ENCODE measurements at places on chromosomes 11 and 22. TPM values are rescaled to one million over a fixed set of nuclear protein-coding genes. Genes with fewer than 3 reads are reported as not detected.

- ATAC-seq = no peak
These were observed 11.6 kb downstream of the NEAT1 start for GRCh38 chr11:65434057-65434666.

NOX4 gene
- 0.16 TPM for total RNA-seq

CELF1 gene
- total RNA-seq = 63.7 TPM

SHANK3 gene
- 5.9 TPM for total RNA-seq

DNA sequence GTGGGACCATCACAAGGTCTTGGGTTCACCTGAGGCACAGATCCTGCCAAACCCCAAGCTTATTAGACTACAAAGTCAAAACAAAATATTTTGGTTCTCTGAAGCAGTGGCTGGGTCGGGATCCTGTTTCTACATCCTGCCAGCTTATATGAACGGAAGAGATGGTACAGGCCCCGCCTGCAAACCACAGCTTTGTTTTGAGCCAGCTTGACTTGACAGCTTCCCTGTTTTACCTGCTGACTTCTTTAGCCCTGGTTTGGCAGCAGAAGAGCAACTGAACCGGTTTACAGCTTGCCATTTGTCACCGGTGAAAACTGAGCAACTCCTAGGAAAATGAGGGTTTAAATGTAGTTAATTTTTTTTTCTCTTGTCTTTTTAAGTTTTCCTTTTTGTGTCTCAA, 11.4 kb downstream of the PACS1 start:
- ATAC-seq = peak; percentile 90

CSRP3 gene
- not detected for total RNA-seq

SOX10 gene
- total RNA-seq = 0.44 TPM

PGGHG gene
- total RNA-seq = 2.4 TPM

- no peak for ATAC-seq
These were observed 17.9 kb downstream of the RBM4B start for GRCh38 chr11:66659763-66660162.

DNA sequence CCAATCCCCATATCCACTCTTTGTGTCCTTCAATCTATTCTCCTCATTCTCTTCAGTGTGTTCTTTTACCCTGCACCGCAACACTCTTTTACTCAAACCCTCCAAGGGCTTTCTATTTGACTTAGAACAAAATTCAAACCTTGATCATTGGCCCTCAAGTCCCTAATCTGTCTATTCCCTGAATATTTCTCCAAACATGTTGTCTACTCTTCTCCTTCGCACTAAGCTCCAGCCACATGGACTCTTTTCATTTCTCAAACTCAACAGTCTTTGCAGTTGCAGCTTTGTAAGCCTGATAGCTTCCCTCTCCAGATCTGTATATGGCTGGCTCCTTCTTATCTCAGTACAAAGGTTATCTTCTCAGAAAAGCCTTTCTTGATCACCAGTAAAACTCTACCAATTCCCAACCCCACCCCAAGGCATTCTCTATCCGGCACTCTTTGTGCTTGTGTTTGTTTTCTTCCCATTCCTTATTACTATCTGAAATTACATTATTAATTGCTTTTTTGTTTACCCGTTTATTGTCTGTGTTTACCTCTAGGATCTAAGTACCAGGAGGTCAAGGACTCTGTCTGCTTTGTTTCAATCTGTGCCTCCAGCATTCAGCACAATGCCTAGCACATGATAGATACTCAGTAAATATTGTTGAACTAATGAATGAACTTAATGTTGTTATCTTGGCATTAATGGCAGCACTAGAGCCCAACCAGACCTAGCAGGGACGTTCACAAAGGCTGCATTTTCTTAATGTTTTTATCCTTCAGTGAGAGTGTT, 147.4 kb downstream of the BBOX1 start:
- no peak for ATAC-seq

GRCh38 chr11:117872975-117873827, 3.3 kb downstream of the FXYD6 start:
- no peak for ATAC-seq

DNA sequence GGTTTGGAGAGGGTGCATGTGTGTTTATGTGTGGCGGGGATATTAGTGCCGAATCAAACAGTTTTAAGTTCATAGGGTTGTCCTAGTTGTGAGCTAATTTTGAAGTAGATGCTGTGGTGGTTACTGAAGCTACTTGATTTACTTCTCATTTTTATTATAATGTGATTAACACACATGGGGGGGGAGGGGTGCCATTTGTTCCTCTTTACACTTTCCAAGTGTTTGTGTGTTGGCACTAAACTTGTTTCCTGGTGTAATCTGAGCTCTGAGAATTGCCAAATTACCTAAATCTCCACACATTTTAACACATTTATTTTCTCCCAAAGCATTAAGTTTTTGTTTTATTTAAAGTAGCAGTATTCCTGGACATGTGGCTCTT, 60.1 kb downstream of the ZNRF3 start:
- no peak for ATAC-seq

DNA sequence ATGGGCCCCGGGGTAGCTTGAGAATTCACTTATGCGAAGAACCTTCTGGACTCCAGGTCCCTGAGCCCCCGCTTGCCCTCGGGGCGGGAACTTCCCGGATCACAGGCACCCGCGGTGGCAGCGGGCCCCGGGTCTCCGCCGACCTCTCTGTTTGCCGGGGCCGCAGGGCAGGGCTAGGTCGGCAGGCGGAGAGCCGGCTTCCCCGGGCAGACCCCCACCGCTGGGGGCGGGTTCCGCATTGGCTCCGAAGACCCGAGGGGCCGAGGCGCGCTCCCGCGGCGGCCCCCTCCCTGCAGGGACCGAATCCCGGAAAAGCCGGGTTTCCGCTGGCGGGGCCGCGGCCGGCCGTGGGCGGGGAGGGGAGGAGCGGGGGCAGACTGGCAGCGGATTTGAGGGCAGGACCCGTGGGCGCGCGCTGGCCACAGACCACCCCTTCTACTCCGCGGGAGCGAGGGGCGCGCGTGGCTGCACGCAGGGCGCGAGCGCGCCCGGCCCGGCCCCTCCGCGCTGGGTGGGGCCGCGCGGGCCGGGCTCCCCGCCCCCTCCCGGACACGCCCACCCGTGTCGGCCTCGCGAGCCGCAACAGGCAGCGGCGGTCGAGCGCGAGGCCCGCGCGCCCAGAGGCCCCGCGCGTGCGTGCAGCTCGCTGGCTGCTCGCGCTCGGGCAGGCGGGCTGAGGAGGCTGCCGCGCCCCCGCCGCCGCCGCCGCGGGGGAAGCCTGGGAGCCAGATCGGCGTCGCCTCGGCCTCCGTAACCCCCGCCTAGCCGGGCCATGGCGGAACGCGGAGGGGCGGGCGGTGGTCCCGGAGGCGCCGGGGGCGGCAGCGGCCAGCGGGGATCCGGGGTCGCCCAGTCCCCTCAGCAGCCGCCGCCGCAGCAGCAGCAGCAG, at the start of gene PACS1:
Gene PACS1, plus strand, starts transcription at position 558 of the 889 bp plus-strand sequence. Its CDS starts 215 bp downstream, at position 773.
- ATAC-seq = peak; percentile 81

DNA sequence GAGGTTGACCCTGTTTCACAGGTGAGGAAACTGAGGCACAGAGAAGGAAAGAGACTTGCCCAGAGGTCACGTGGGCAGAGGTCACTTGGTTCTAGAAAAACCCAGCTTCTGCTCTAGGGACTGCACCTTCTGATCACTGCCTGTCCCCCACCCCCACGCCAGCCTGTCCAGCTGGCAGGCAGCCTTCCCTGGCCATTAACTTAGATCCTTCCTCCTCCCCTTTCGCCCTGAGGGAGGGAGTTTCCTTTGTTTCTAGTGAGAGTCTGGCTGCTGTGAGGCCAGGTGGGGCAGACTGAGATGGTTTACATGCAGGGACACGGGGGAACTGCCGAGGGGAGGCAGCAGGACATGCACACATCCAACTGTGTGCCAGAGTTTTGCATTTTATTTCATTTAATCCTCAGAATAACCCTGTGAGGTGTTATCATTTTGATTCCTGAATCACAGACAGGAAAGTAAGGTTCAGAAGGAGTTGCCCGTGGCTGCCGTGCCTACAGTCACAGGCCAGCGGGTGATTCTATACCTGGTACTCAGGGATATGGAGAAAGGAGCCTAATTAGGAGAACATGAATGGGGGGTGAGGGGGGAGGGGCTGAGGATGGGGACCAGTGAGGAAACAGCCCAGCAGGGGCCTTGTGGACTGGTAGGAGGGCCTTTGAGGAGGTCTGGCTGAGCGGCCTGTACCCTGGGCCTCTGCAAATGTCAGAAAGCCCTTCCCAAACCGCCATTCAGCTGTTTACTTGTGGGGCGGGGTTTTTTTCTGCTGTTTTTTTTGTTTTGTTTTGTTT, 3.4 kb downstream of the FAM83F start:
- ATAC-seq = no peak

DNA sequence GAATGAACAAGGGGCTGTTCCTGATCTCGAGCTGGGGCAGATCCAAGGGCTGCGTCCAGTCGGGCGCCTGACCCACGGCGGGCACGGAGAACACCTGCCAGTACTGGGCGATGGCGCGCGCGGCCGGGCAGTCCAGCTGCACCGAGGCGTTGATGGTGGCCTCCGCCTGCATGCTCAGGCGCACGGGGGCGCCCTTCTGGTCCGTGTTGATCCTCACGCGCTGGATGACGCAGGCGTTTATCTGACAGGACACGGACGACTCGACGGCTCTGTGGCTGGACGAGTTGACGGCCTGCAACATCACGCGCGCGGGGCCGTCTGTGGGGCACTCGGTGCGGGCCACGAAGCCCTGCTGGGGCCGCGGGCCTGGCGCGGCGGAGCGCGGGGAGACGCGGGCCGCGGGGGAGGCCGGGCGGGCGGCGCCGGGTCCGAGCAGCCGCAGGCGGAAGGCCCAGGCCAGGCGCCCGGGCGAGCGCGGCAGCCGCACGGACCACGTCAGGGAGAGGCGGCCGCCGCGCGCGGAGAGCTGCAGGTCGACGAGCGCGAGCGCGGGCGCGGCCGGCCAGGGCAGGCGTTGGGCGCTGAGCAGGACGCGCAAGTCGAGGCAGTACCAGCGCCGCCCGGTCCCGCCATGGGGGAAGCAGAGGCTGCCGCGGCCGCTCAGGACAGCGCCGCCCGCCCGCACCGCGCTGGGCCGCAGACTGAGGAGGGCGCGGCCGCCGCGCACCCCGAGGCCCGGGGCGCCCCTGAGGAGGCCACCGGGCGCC, 511 bp downstream of the PKDREJ start:
- peak; percentile 75 for ATAC-seq

DNA sequence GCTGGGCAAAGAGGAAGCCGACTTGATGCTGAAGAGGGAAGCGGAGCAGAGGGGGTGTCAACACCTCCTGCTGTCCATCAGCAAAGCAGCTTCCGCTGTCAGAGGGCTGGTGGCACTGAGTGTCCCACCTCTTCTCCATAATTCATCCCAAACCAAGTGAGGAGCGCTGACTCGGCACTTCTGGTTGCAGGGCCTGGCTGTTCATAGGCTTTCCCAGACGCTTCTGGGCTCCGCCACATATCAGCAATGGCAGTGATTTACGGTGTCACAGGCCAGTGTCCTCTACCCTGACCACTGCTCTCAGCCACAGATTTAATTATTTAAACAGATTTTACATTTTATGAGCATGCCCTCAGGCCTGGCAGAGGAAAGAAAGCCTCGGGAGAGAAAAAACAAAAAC, 70.1 kb upstream of the TENM4 start:
- no peak for ATAC-seq

DNA sequence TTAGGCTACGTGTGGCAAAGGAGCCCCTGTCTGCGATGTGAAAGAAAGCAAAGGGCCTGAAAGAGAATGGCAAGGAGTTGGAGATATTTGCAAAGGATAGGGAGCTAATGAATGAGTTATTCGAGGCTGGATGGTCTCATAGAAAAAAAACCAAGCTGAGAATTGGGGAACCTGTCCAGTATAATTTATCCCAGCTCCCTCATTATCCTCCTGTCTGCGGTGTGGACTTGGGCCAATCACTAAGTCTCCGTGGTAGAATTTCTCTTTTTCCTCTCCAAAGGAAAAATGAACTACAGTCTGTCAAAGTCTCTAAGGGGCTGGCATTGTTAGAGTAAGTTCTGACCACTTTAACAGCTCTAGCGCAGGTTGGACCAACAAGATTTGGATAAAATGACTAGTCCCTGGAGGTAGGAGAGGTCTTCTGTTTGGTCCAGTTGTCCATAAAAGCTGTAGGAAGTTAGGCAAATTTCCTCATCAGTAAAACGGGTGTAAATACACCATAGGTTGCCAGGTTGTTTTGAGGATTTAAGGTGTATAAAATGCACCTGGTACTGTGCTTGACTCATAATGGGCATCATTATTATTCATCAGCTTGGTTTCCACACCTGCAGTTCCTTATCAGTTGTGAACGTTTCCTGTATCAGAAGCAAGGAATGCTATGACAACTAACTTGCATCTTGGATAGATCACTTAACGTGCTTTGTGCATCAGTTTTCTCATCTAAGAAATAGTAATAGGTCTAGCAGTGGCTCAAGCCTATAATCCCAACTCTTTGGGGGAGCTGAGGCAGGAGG, 10.3 kb upstream of the CDON start:
- ATAC-seq = no peak

DNA sequence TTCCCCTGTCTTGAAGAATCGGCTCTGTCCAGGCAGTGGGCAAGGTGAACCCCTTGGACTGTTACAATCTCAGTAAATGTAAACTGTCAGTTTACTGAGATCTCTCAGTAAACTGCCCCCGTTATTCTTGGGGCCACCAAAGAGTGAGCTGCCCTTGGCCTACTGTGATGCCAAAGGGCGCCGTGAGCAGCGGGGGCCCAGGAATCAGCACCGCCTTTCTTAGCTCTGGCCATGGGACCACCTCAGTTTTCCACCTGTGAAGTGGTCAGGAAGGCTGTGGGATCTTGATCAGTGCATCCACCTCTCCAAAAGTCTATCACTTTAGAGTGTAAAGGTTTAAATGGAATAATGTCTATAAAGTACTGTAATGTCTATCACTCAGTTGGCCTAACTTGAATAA, 57.1 kb downstream of the THAP12 start:
- no peak for ATAC-seq

- ATAC-seq = peak; percentile 56
These were observed 89.6 kb downstream of the C11orf87 start for GRCh38 chr11:109511598-109511997.

DNA sequence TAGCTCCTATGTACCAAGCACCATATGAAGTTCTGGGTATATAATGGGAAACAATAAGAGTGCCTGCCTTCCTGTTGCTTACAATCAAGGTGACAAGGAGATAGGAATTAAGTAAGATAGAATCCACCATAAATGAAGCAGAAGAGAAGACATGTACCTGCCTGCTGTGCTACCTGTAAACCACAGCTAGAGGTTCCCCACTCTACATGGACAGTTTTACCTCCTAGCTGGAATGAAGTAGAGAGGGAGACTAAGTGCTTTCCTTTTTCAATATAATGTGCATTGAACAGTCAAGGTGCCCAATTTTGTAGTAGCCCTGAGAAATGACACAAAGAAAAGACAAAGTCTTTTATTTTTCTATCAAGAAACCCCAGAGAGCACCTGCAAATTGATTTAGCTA, 984.6 kb downstream of the DLG2 start:
- no peak for ATAC-seq

Data from esophagus mucosa (tissue), 1 donor.